ENCODE measurements at places on chromosomes 5 and 9. TPM values are rescaled to one million over a fixed set of nuclear protein-coding genes. Genes with fewer than 3 reads are reported as not detected.

PCDHB4 gene
- total RNA-seq, result 0.33 TPM

FCN2 gene
- not detected for total RNA-seq

UBE2QL1 gene
- total RNA-seq, result not detected

OBP2B gene
- total RNA-seq, result not detected

FCN1 gene
- not detected for total RNA-seq

AK8 gene
- not detected for total RNA-seq

OR1Q1 gene
- not detected for total RNA-seq

PCDHB12 gene
- 0.76 TPM for total RNA-seq

CCDC69 gene
- 3.3 TPM for total RNA-seq

ZBTB34 gene
- total RNA-seq, result 12.8 TPM

PCDHA1 gene
- total RNA-seq, result not detected

PFN3 gene
- not detected for total RNA-seq

GLIPR2 gene
- total RNA-seq, result 37.2 TPM

GARNL3 gene
- 9.5 TPM for total RNA-seq

GLDC gene
- 6.9 TPM for total RNA-seq

SLC1A1 gene
- total RNA-seq, result 20.2 TPM

SOX30 gene
- total RNA-seq, result not detected

CER1 gene
- total RNA-seq, result not detected

PCA3 gene
- total RNA-seq, result 0.29 TPM

RELL2 gene
- total RNA-seq, result 4.6 TPM

SRA1 gene
- total RNA-seq, result 23.5 TPM

RXRA gene
- 28.4 TPM for total RNA-seq

PCDHA5 gene
- total RNA-seq, result 0.10 TPM

MRPS2 gene
- 42.8 TPM for total RNA-seq

PCDHGA2 gene
- total RNA-seq, result 1.6 TPM

NMUR2 gene
- total RNA-seq, result not detected

TIMD4 gene
- not detected for total RNA-seq

PCDHA6 gene
- total RNA-seq, result 0.33 TPM

CCL21 gene
- not detected for total RNA-seq

TBC1D2 gene
- total RNA-seq, result 8.5 TPM

COL15A1 gene
- total RNA-seq, result 1.6 TPM

SLC36A3 gene
- not detected for total RNA-seq

TMEM232 gene
- total RNA-seq, result 0.67 TPM

ENTPD2 gene
- total RNA-seq, result not detected

INSL6 gene
- not detected for total RNA-seq

MEIKIN gene
- total RNA-seq, result not detected

SLC1A3 gene
- not detected for total RNA-seq
